ENCODE measurements at places on chromosomes 5 and 9.

DNA sequence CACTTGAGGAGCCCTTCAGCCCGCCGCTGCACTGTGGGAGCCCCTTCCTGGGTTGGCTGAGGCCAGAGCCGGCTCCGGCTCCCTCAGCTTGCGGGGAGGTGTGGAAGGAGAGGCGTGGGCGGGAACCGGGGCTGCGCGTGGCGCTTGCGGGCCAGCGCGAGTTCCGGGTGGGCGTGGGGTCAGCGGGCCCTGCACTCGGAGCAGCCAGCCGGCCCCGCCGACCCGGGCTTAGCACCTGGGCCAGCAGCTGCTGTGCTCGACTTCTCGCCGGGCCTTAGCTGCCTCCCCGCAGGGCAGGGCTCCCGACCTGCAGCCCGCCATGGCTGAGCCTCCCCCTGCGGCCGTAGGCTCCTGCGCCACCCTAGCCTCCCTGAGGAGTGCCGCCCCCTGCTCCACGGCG is 6.2 kb upstream of the SHB start:
- DNase-seq, result no peak

GRCh38 chr5:170704417-170705192 is 78.9 kb upstream of the GABRP start:
- no peak for DNase-seq

GRCh38 chr5:139287890-139288635 is 5.5 kb upstream of the MATR3 start:
- DNase-seq, result no peak

GRCh38 chr9:20364959-20365358 is 257.3 kb downstream of the MLLT3 start:
- no peak for DNase-seq

DNA sequence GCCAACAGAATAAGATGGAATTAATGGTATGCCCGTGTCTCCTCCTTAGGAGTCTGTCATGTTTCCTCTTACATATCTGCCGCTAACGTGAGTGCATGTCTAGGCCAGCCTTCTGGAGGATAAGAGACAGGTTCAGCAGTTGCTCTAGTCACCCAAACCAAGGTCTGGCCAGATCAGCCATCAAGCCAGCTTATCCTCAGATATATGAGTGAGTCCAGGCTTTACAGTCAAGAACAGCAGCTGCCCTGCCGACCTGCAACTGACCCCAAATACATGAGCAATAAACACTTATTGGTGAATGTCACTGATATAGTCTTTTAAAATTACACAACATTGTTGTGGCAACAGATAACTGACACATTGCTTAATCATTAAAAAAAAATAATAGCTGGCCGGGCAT is 123.5 kb downstream of the TSSK1B start:
- DNase-seq, result no peak

GRCh38 chr9:14085810-14086209 is 228.1 kb downstream of the NFIB start:
- no peak for DNase-seq

DNA sequence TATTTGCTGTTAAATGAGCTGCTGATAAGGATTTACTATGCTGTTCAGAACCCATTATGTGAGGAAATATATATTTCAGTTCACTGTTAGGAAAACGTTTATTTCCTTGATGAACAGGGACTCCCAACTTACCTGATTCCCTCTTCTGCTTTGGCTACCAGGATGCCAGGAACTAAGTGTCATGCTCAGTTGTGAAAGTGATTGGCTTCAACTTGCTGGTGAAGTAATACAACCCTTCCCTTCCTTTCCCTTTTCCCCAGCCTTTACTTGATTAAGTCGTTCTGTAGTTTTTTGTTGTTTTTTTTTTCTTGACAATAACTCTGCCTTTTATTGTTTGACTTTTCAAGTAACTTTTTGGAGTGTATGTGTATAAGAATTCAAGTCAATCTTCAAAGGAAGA is 309.3 kb downstream of the DOCK8 start:
- no peak for DNase-seq

DNA sequence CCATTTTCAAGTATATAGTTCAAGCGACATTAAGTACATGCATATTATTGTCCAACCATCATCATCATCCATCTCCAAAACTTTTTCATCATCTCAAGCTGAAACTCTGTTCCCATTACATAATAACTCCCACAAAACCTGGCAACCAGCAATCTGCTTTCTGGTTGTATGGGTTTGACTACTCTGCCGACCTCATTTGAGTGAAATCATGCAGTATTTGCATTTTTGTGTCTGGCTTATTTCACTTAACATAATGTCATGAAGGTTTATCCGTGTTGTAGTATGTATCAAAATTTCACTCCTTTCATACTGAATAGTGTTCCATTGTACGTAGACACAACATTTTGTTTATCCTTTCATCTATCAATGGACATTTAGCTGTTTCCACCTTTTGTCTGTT is 74.8 kb downstream of the SGCD start:
- no peak for DNase-seq

- DNase-seq, result no peak
These were observed 629 bp downstream of the ZBTB26 start for GRCh38 chr9:122930541-122931225.

- DNase-seq, result no peak
These were observed 58.2 kb downstream of the FBXO4 start for GRCh38 chr5:41983284-41983683.

DNA sequence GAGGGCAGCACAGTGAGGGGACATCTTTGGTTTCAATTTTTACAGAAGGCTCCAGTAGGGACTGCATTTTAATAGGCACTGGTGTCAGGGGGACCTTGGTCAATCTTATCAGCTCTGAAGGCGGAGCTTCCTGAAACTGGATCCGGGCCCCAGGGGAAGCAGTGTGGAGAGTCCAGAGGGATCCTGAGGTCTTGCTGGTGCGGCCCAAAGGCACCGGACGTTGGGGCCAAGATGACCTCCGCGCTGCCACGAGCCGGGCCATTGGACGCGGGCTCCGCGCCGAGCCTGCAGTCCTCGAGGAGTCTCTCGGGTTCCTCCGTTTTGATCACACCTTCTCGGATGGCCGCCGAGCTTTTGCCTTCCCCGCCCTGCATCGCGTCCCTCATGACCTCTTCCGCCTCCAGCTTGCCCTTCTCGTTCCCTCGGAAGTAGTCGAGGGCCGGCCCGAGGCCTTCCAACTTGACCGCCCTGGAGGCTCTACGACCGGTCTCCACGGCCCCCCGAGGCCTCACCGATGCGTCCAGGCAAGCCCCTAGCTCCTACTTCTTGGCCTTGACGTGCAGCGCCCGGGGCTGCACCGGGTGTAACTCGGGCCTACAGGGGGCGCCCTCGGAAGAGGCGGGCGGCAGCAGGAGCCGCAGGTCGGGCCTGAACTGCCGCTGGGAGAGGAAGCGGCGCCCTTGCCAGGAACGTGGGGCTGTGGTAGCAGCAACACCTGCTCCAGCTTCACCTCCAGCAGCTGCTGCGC is 18.8 kb downstream of the C5orf52 start:
- DNase-seq, result no peak

DNA sequence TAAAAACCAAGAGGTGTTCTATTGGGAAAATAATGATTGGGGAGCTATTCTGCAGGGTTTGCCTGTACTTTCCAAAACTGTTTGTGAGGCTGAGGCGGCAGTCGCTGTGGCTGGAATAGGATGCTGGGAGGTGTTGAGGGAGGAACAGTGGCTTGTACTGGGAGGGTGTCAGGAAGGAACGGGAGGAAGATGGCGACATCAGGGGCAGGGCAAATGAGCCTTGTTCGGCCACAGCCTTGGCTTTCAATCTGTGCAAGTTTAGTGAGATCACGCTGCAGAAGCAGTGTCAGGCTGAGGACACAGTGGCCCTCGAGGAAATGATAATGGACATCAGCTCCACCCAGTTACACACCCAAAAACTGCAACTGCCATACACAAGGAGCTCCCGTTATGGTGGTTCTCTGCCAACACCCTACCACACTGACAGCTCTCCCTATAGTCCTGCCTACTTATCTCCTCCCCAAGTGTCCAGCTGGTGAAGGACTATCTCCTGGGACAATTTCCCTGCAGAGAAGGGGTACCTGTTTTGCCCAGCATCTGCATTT is 27.3 kb downstream of the KIF2A start:
- no peak for DNase-seq

DNA sequence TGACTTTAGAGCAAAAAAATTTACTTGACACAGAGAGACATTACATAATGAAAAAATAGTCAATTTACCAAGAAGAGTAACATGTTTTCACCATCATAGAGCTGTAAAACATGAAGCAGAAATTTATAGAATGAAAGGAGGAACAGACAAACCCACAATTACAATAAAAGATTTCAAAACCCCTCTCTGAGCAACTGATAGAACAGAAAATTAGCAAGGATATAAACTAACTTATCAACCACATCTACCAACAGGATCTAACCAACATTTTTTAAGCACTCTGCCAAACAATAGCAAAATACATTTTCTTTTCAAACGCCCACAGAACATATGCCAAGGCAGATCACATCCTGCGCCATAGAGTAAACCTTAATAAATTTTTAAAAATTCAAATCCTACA is 17.9 kb downstream of the SLCO4C1 start:
- DNase-seq, result no peak

GRCh38 chr5:138819081-138819480 is 56.1 kb downstream of the LRRTM2 start:
- peak; percentile 59 for DNase-seq

DNA sequence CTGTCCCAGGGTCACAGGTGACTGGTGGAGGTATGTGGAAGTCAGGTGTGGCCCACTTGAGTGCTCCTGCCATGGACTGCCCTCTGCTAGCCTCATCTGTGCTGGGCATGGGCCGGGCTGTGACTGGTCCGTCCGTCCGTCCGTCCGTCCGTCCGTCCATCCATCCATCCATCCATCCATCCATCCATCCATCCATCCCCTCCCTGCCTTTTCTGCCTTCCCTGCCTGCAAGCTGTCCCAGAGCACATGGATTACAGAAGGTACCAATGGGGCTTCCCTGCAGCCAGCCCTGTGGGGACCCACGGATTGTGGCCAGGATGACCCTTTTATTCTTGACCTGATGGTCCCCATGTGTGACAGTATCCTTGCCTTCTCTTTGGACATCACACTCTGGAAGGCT is 92.5 kb downstream of the MACROH2A1 start:
- no peak for DNase-seq

- DNase-seq, result no peak
These were observed 95.8 kb downstream of the PCSK1 start for GRCh38 chr5:96337048-96337781.

DNA sequence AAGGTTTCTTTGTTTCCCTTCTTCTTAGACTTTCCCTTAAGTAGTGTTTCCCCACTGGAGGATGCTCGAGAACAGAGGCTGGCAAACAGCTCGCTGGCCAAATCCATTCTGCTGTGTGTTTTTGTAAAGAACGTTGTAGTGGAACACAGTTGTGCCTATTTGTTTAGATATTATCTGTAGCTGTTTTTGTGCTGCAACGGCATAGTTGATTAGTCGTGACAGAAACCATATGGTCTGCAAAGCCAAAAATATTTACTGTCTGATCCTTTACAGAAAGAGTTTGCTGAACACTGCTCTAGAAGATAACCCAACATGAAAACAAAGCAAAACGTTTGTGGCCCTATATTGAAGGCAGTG is 47.0 kb upstream of the EGFLAM start:
- no peak for DNase-seq

GRCh38 chr9:4815381-4815956 is 22.7 kb downstream of the RCL1 start:
- no peak for DNase-seq

GRCh38 chr9:20417373-20418080 is 204.8 kb downstream of the MLLT3 start:
- DNase-seq, result no peak

GRCh38 chr5:165161204-165161603 is 1655.8 kb downstream of the MAT2B start:
- DNase-seq, result no peak

- DNase-seq, result no peak
These were observed 455 bp downstream of the KIF20A start for GRCh38 chr5:138179277-138179857.

GRCh38 chr5:132949136-132949535 is 14.3 kb downstream of the AFF4 start:
- no peak for DNase-seq

- DNase-seq, result peak; percentile 85
These were observed 194.8 kb upstream of the SLC30A5 start for GRCh38 chr5:68898951-68899471.

DNA sequence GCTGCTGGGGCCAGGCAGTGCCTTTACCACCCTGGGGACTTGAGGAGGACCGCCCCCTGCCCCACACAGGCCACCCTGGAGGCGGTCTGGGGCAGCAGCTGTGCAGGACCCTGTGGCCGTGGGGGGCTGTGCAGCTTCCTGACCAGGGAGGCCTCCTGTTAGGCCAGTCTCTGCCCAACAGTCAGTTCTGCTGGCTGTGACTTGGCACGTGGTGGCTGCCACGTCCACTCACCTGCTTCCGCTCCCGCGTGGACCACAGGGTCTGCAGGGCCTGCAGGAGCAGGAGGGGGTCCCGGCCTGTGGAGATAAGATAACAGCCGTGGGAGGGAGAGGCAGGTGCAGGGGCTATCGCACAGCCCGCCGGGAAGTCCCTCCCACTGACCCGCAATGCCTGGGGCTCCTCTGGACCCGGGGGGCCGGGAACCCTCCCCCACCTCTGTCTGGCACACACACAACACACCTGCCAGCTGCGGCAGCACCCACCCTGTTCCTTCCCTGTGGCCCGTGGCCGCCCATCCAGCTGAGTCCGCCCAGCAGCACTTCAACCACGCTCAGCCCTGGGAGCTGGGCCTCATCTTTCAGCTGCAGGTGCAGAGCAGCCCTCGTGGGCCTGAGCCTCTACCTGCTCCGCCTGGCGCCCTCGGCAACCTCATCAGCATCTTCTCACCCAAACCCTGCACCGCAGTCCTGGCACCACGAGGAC is 39.7 kb downstream of the EXD3 start:
- DNase-seq, result no peak

DNA sequence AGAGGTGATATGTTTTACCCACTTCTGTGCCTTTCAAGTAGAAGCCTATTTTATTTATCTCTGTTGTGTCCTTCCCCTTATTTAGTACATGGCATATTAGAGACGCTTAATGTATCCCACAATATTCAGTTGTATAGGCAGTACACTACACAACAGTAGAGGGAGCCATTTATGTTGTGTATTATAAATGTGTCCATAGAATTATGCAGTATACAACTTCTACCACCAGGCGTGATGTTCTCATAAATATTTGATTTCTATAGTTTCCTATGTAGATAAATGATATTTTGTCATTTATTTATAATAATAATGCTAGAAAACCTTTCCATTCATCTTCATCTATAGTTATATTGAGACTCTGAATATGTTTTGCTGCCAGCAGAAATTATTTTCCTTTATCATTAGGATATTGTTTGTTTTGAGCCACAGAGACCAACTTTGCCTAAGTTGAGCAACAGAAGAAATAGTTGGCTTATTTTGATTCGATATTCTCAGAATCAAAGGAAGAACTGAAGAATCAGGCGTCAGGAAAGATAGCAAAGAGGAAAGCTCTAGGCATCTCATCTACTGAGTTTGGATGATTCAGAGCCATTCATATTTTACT is 81.7 kb downstream of the ADAMTS19 start:
- DNase-seq, result peak; percentile 5

All from NCI-H1694 (cell line).